ENCODE measurements at places on chromosomes 5 and 9. TPM values are rescaled to one million over a fixed set of nuclear protein-coding genes. Genes with fewer than 3 reads are reported as not detected.

CDH6 gene
- total RNA-seq = 20.4 TPM

FGF18 gene
- 1.5 TPM for total RNA-seq

FOXI1 gene
- total RNA-seq = not detected

C5orf52 gene
- not detected for total RNA-seq

AGXT2 gene
- total RNA-seq = not detected
